ENCODE measurements at places on chromosomes 4 and X. TPM values are rescaled to one million over a fixed set of nuclear protein-coding genes. Genes with fewer than 3 reads are reported as not detected.

GRCh38 chr4:182179105-182179504 is 64.1 kb upstream of the TENM3 start:
- DNase-seq: no peak

DNA sequence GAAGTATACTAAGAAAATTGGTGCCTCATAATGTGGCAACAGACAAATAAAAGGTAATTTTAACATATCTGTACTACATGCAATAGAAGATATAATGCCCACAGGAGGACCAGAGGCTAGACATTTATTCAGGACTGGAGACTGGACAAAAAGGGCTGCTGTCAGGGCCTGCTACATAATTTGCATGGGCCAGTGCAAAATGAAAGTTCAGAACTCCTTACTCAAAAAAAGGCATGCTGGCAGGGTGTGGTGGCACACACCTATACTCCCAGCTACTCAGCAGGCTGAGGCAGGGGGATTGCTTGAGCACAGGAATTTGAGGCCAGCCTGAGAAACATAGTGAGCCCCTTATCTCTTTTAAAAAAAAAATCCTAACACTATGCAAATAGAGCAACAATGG is 12.4 kb upstream of the MAOA start:
- no peak for DNase-seq

GRCh38 chrX:137401092-137401491 is 164.8 kb upstream of the ZIC3 start:
- DNase-seq: no peak

- DNase-seq: no peak
Observed at GRCh38 chr4:106914223-106914622, 121.9 kb downstream of the DKK2 start.

- DNase-seq: no peak
Observed at GRCh38 chrX:12901486-12901885, 4.9 kb upstream of the TLR8 start.

- no peak for DNase-seq
Observed at GRCh38 chrX:107700317-107700774, 72.0 kb downstream of the PRPS1 start.

GRCh38 chrX:41412261-41413081 is 34.7 kb upstream of the NYX start:
- DNase-seq: no peak

- no peak for DNase-seq
Observed at GRCh38 chrX:136879001-136879687, 1.4 kb downstream of the RBMX start.

DNA sequence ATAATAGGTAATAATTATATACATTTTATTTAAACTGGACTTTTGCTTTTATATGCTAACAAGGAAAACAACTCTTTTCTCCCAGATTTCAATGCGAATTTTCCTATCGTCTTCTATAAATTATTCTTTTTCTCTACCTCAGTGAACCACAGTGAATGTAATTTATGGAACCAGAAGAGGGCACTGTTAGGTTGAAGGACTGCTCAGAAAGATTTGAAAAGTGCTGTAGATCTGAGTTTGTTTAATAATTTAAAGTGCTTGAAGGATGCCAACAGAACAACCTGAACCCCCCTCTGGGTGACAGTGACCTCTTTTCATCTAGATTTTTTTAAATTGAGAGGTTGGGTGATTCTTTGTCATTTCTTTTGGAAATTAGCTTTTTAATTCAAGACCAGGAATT is 54.9 kb downstream of the PHOX2B start:
- no peak for DNase-seq

GRCh38 chrX:123745511-123745910 is 12.7 kb upstream of the THOC2 start:
- no peak for DNase-seq

GRCh38 chr4:153781717-153782416 is 7.0 kb downstream of the SFRP2 start:
- DNase-seq: no peak

GRCh38 chrX:71000139-71000538 is 68.0 kb downstream of the SNX12 start:
- no peak for DNase-seq

DNA sequence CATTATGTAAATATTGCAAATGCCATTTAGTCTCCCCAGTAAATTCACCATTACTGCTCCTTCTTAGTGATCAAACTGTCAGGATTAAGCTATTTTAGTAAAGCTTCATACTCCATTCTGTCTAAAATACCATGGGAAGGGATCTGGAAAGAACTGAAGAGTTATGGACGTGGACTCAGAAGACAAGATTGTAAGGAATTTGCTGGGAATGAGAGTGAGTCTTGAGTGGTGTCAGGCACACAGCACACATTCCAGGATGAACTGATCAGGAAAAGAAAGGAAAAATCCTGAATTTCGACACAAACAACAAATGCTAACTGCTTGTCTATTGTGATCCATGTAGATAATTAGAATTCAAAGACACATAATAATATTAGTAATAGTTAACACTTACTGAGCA is 311.0 kb downstream of the CENPC start:
- DNase-seq: no peak

DNA sequence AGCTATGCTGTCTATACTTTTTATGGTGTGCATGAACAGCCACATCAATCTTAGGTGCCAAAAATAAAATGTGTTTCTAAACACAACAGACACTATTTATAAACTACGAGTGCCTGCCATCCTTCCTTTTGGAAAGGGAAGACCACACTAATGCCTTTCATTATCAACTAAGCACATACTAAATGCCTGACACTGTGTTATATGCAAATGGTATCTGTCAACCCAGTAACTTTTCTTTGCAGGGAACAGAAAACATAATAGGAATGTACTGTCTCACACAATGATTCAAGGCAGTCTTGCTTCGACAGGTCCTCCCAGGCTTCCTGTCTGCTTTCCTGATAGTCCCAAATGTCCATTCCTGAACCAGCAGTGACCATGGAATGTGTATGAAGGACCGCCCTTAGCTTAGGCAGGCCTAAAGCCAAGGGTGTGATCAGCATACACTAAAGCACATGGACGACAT is 43.8 kb downstream of the ADGRA3 start:
- no peak for DNase-seq

Gene FUNDC1
- polyA plus RNA-seq: 15.1 TPM

Gene LDOC1
- polyA plus RNA-seq: 43.7 TPM

Gene CT45A10
- not detected for polyA plus RNA-seq

Gene SLITRK4
- 1.0 TPM for polyA plus RNA-seq

Gene CDKL5
- polyA plus RNA-seq: 3.0 TPM

Gene UGT2A1
- polyA plus RNA-seq: not detected

Gene UGT2B17
- polyA plus RNA-seq: not detected

Gene LINC00632
- 2.0 TPM for polyA plus RNA-seq

Gene PCYT1B
- polyA plus RNA-seq: 1.4 TPM

Gene MYL5
- 7.1 TPM for polyA plus RNA-seq

Measured in urinary bladder (tissue), 4 donors.